Osteoblast (primary cell): ENCODE measurements at places on chromosomes 12 and 14. TPM values are rescaled to one million over a fixed set of nuclear protein-coding genes. Genes with fewer than 3 reads are reported as not detected.

The MPHOSPH9 gene
- total RNA-seq, result 42.7 and 43.6 TPM in 2 replicates

- no peak for DNase-seq
- H3K36me3 ChIP-seq, result peaks cover 17% of the 10 kb centered on the region
- peaks cover 8% of the 10 kb centered on the region for H3K4me1 ChIP-seq
- H3K4me3 ChIP-seq, result no peak overlapping the region
- H3K27me3 ChIP-seq, result no peaks in the 10 kb centered on the region
These were observed 96.9 kb downstream of the FIGNL2 start for GRCh38 chr12:51751661-51752060.

DNA sequence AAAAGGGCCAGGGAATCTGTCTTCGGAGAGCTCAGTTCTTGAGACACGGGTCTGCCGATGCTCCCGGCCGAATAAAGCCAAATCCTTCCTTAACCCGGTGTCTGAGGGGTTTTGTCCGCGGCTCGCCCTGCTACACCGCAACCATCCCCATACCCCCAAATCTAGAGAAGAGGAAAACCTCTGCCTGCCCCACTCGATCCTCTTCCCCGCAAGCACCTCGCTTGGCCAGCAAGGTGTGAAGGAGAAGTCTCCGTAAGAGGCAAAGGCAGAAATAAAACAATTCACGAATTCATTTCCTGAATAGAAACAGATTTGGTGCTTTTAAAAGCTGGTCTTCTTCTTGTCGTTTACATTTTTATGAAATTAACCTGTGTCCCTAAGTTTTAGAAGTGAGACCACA is 67.3 kb upstream of the GALNT9 start:
- H3K27ac ChIP-seq, result no peak overlapping the region
- H3K36me3 ChIP-seq, result no peaks in the 10 kb centered on the region
- no peak for DNase-seq
- peaks cover 6% of the 10 kb centered on the region for H3K4me1 ChIP-seq

The HCAR1 gene
- 0.59 and 1.1 TPM in 2 replicates for total RNA-seq

The BICDL1 gene
- total RNA-seq, result not detected in 2 replicates

GRCh38 chr14:54188064-54188666 is 208.6 kb upstream of the CDKN3 start:
- H3K27ac ChIP-seq, result no peak overlapping the region
- no peaks in the 10 kb centered on the region for H3K27me3 ChIP-seq
- no peak for DNase-seq
- H3K4me1 ChIP-seq, result peaks cover 15% of the 10 kb centered on the region

DNA sequence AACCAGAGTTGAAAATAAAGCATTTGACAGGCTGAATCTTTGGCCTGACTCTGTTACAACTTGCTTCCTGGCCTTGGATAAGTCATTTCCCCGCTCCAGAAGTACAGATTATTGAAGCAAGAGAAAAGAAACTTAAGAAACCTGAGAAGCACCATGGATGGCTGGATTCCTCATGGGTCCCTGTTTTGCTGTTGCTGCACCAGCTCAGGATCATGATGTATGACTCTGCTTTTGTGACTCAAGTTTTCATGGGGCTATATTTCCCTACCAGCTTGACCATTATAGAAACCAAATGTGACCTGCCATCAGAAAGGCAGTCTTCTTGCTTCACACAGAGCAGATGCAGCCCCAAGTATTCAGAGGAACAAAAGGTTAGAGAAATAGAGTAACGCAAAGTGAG is 921.8 kb downstream of the BCL11B start:
- H3K27me3 ChIP-seq, result no peaks in the 10 kb centered on the region
- no peaks in the 10 kb centered on the region for H3K4me1 ChIP-seq
- no peaks in the 10 kb centered on the region for H3K36me3 ChIP-seq
- no peak overlapping the region for H3K4me3 ChIP-seq

GRCh38 chr12:91275321-91275720 is 92.7 kb upstream of the DCN start:
- H3K27ac ChIP-seq, result no peak overlapping the region
- H3K4me1 ChIP-seq, result no peaks in the 10 kb centered on the region
- no peaks in the 10 kb centered on the region for H3K36me3 ChIP-seq
- DNase-seq, result no peak
- no peaks in the 10 kb centered on the region for H3K27me3 ChIP-seq

The LTB4R gene
- total RNA-seq, result 1.2 and 1.8 TPM in 2 replicates

DNA sequence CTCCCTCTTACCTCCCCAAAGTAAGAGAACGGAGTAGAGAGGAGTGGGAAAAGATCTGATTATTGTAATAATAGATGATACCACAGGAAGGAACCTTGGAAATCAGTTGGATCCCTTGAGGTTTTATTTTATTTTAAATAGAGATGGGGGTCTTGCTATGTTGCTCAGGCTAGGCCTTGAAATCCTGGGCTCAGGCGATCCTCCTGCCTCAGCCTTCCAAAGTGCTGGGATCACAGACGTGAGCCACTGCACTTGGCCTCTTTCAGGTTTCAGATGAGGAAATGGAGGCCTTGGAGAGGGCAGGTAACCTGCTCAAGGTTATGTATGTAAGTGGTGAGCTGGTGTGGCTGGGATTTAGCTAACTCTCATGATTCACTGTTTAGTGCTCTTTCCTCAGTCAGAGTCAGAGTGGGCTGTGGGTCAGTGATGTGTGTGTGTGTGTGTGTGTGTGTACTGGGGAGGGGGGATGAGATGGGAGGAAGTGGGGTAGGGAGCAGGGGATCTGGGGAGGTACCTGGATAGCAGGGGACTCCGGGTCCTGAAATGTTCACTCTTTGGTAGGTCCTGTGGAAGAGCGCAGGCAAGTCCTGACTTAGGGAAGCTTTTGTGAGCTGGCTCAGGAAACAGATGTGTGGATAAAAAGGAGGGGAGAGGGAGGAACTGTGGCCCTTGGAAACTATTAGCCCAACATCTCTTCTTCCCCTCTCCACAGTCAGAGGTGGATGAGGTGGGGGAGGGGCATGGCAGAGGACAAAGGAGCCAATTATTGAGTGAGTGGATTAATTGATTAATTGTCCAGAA is 4.7 kb upstream of the CISTR start:
- H3K27ac ChIP-seq, result no peak overlapping the region
- H3K4me3 ChIP-seq, result peak overlapping the region; percentile 52
- H3K36me3 ChIP-seq, result no peaks in the 10 kb centered on the region
- no peak for DNase-seq
- peaks cover 9% of the 10 kb centered on the region for H3K4me1 ChIP-seq

- H3K27ac ChIP-seq, result no peak overlapping the region
- DNase-seq, result no peak
- no peaks in the 10 kb centered on the region for H3K4me1 ChIP-seq
- H3K4me3 ChIP-seq, result no peak overlapping the region
These were observed 115.3 kb upstream of the CPSF6 start for GRCh38 chr12:69123919-69124638.

The PLEKHD1 gene
- under 0.01 TPM in 2 replicates for total RNA-seq

DNA sequence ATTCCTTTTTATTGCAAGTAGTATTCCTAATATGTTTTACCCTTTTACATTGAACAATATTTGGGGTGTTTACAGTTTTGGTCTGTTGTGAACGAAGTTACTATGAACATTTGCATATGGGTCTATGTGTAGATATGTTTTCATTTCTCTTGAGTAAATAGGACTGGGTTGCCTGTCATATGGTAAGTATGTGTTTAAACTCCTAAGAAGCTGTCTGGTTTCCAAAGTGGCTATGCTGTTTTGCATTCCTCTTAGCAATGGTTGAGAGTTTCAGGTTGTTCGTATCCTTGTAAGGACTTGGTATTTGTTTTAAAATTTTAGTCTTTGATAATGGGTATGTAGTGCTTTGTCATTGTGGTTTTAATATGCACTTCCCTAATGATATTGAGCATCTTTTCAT is 6.3 kb downstream of the METAP2 start:
- no peak for DNase-seq
- peaks cover 40% of the 10 kb centered on the region for H3K36me3 ChIP-seq
- H3K27me3 ChIP-seq, result no peaks in the 10 kb centered on the region

GRCh38 chr12:61554268-61555008 is 705.8 kb upstream of the USP15 start:
- no peak overlapping the region for H3K4me3 ChIP-seq
- H3K36me3 ChIP-seq, result no peaks in the 10 kb centered on the region
- H3K27me3 ChIP-seq, result no peaks in the 10 kb centered on the region
- H3K4me1 ChIP-seq, result no peaks in the 10 kb centered on the region
- DNase-seq, result no peak

DNA sequence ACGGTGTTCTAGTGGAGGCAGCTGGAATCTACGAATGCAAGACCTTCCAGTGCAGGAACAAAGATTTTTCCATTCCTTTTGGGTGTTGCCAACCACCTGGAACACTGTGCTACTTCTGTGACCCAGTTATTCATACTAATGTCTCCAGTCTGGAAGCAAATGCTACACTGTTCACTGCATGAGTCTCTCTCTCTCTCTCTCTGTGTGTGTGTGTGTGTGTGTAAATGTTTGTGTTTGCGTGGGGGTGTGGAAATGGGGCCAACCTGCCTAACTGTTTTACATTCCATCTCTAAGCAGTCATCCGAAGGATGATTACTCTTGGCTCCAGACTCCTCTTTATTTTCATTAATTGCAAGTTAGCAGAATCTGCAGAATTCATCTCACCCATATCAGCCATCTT is 29.9 kb upstream of the YBX3 start:
- no peak overlapping the region for H3K4me3 ChIP-seq
- no peak overlapping the region for H3K27ac ChIP-seq
- H3K4me1 ChIP-seq, result peaks cover 7% of the 10 kb centered on the region
- no peak for DNase-seq
- no peaks in the 10 kb centered on the region for H3K36me3 ChIP-seq

GRCh38 chr14:21384494-21384851 is 654 bp upstream of the SUPT16H start:
- H3K27me3 ChIP-seq, result no peaks in the 10 kb centered on the region
- H3K27ac ChIP-seq, result peak overlapping the region; percentile 100
- peak overlapping the region; percentile 92 for H3K4me3 ChIP-seq
- DNase-seq, result no peak

The SIX6 gene
- under 0.01 TPM in 1 of 2 replicates, not detected in the other for total RNA-seq

- H3K4me3 ChIP-seq, result no peak overlapping the region
- no peaks in the 10 kb centered on the region for H3K36me3 ChIP-seq
- H3K27ac ChIP-seq, result no peak overlapping the region
These were observed 86.6 kb downstream of the CRADD start for GRCh38 chr12:93763746-93764147.

The P2RX2 gene
- total RNA-seq, result not detected in 2 replicates

DNA sequence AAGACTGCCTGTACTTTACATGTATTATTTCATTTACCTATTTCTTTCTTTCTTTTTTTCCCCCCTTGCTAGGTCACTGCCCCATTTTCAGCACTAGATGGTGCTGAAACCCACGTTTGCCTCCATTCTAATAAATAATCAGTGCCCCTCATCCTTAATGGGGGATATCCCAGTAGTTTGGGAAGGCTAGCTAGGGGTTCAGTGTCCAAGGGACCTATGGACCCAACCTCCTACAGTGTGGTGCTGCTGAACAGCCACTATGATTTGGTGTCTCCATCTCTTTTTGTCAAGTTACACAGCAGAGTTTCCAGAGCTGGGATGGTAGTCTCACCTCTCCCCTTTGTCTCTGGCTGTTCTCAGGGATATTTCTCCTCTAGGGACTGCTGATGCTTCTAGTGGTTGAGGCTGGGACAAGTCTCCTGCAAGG is 6.5 kb upstream of the HCFC2 start:
- no peak overlapping the region for H3K27ac ChIP-seq
- DNase-seq, result peak; percentile 71
- H3K4me1 ChIP-seq, result peaks cover 8% of the 10 kb centered on the region
- no peaks in the 10 kb centered on the region for H3K27me3 ChIP-seq

- H3K4me1 ChIP-seq, result no peaks in the 10 kb centered on the region
- H3K36me3 ChIP-seq, result no peaks in the 10 kb centered on the region
- H3K27me3 ChIP-seq, result peaks cover 5% of the 10 kb centered on the region
- DNase-seq, result peak; percentile 23
- no peak overlapping the region for H3K4me3 ChIP-seq
These were observed 38.8 kb downstream of the FAM222A start for GRCh38 chr12:109752117-109753053.

DNA sequence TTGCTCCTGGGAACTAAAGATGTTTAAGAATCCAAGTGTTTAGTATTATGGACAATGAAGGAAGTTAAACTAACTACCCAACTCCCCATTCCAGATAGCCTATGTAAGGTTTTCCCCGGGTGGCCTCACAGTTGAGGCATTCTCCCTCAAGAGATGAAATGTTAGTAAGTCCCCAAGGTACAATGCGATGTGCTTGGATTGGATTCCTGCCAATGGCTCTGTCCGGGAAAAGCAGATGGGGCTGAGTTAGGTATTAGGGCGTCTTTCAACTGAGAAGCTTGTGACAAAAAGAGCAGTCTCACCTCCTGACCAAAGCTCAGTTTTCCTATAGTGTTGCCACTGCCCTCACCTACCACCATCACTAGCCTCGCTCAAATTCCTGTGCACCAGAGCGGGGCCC is 64.8 kb upstream of the E2F7 start:
- H3K4me1 ChIP-seq, result peaks cover 14% of the 10 kb centered on the region
- DNase-seq, result peak; percentile 15
- H3K36me3 ChIP-seq, result no peaks in the 10 kb centered on the region
- no peak overlapping the region for H3K27ac ChIP-seq

DNA sequence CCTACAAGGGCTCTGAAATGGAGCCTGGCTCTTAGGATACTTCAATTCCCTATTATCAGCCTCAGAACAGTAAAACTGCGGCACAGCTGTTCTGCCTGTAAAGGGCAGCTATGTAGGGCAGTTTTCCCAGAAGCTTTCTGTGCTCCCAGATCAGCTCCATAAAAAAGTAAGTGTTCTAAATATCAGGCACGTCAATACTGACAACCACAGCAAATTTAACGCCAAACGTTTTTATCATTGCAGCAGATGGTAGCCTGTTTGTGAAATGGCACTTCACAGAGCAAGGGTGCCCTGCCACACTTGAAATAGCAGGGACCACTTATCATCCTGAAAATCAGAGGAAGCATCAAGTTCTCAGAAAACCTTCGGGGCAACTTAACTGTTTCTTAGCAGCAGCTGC is 54.8 kb upstream of the PTHLH start:
- DNase-seq, result no peak
- no peaks in the 10 kb centered on the region for H3K27me3 ChIP-seq
- peaks cover 28% of the 10 kb centered on the region for H3K4me1 ChIP-seq
- no peak overlapping the region for H3K27ac ChIP-seq
- H3K36me3 ChIP-seq, result no peaks in the 10 kb centered on the region
- H3K4me3 ChIP-seq, result no peak overlapping the region

The KRT6C gene
- total RNA-seq, result not detected in 2 replicates

The ELK3 gene
- total RNA-seq, result 27.5 and 30.1 TPM in 2 replicates

The TMEM63C gene
- total RNA-seq, result 0.72 TPM in 1 of 2 replicates, not detected in the other

The VRK1 gene
- total RNA-seq, result 20.9 and 24.2 TPM in 2 replicates

DNA sequence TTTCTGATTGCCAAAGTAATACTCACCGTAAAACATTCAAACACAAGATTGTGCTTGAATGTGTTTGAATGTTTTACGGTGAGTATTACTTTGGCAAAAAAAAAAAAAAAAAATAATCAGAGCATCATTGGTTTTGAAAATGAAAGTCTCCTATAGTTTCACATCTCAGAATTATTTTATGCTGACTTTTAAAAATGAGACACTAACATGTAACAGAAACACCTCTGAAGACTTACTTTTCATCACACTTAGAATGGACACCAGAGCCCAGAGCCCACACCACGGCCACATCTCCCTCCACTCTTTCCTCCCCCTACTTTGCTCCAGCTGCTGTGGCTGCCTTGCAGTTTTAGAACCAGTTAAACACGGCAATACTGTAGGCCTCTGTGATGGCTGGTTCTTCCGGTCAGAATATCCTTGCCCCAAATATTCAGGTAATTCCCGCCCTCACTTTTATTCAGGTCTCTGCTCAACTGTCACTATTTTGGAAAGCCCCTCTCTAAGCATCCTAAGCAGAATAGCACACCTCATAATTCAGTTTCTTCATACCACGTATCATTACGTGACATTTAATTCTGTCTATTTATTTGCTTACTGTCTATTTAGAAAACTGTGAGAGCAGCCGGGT is 138.9 kb upstream of the MAX start:
- H3K4me1 ChIP-seq, result peaks cover 45% of the 10 kb centered on the region
- no peak overlapping the region for H3K27ac ChIP-seq
- DNase-seq, result no peak
- H3K36me3 ChIP-seq, result no peaks in the 10 kb centered on the region
- H3K27me3 ChIP-seq, result no peaks in the 10 kb centered on the region
- no peak overlapping the region for H3K4me3 ChIP-seq
